CD4-positive, alpha-beta T cell (primary cell): ENCODE measurements at places on chromosomes 12 and 14. TPM values are rescaled to one million over a fixed set of nuclear protein-coding genes. Genes with fewer than 3 reads are reported as not detected.

Gene CLEC2A
- total RNA-seq, result not detected

Gene KRT77
- 0.20 TPM for total RNA-seq

Gene FAM90A1
- total RNA-seq, result 0.30 TPM

Gene PDE3A
- not detected for total RNA-seq

Gene BMP4
- not detected for total RNA-seq
